Body of pancreas (tissue), 4 donors: ENCODE measurements at places on chromosomes 6 and 20.

GRCh38 chr6:43016176-43016942 lies 2.3 kb downstream of the KLHDC3 start:
- no peak for DNase-seq

GRCh38 chr20:2616634-2617033 lies 35.8 kb upstream of the NOP56 start:
- DNase-seq = no peak

DNA sequence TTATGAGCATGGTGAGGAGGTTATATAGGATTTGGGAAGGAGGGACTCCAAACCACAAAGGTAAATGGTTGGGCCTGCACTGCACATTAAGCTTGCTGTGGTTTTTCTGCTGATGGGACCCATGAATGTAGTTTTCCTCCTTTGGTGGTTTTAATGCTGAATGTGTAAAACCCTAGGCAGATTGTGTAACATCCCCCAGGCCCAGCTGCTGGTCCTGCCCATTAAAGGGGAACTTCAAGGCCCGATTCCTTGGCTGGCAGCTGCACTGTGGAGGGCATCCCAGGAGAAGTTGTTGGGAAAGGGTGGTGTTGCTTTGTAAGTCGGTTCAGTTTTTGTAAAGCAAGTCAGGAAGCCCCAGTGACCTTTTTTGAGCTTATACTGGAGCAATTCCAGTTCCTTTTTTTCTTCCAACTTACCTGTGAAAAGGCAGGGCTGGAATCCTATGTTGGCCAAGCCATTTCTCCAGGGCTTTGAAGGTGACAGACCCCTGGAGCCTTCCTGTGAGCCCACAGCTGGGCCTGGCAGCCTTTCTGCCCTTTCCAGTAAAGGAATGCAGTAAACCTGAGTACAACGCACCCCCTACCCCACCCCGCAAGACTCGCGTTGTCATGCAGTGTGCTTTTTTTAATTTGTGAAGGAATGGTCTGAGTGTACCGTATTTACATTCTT lies 43.1 kb upstream of the NAA20 start:
- DNase-seq = peak; percentile 58

DNA sequence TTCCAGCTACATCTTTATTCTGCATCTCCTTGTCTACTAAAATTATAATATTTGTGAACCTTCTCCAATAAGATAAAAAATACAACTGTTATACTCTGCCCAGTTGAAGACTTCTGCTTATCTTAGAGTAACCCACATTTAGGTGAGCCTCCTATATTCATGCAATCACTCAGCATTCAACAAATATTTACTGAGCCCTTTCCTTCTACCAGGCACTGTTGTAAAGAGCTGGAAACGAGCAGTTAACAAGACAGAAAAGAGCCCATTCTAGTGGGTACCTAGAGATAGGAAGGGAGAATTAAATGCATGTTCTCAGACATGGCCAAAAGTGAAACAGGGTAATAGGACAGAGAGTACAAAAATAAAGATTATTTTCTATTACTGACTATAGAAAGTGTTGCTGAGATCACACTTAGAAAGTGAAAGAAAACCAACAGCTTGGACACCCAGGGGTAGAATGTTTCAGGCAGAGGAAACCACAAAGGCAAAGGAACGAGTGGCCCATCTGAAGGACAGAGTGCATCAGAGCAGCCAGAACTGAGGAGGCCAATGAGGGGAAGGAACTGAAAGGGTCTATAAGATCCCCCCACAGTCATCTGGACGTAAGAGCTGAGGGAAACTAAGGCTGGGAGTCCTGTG lies 50.8 kb upstream of the SMLR1 start:
- no peak for DNase-seq

DNA sequence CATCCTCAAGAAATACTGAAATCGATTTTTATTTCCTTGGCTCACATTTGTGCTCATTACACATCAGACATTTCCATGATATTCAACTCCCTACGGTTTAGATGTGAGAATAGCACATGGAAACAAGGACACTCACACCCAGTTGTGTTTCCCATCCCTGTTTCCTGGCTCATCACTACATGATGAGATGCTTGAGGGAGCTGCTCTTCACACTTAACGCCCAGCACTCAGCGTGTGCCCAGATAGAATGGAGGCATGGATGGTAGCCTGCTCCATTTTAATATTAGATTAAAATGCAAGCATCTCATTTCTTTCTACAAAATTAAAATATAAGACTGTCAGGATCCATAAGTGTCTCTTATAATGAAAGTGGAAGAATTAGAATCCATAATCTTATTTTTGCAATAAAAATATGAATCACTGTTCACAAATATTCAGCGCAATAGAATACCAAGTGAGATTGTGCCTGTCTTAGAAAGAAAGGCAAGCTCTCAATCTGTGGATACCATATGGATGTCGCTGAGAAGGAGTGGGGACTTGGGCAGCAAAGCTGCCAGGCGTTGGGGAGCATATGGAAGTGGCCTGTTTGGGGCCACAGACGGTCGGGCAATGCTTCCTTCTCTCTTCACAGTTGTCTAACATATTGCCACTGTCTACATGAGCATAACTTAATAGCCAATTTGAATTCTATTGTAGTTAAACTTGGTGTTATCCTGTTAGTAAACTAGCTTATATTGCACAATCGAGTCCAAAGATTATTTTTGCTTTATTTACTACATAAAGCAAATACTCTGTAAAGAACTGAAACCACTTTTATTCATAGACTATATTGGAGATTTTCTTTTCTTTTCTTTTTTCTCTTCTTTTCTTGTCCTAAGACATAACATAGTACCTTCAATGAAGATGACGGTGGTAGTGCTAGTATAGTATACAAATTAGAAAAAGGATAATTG lies 206.8 kb upstream of the QKI start:
- no peak for DNase-seq

DNA sequence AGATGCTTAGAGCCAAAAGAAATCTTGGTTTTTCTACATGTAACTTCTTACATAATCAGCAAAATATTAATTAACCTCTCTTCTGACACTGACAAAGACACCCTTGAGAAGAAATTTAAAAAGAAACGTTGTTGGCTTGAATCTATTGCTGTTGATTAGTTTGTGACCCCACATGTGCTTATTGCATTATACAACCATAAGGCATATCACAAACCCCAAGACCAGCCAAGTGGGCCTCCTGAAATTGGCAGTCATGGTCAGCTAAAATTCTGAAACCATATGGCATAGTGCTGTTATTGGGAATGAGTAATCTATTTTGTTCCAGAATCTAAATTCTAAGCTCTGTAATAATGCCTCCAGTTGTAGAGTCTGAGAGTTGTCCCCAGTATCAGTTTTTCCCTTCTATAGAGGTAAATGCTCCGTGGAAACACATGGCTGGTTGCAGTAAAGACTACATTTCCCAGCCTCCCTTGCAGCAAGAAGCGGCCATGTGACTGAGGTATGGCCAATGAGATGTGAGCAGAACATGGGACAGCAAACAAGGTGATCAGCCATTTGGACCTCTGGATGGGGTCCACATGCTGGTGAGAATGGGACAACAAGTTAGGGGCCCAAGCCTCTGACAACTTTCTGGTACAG lies 42.3 kb upstream of the PTPN1 start:
- DNase-seq = peak; percentile 37

GRCh38 chr20:19143890-19144289 lies 68.6 kb upstream of the SLC24A3 start:
- no peak for DNase-seq

DNA sequence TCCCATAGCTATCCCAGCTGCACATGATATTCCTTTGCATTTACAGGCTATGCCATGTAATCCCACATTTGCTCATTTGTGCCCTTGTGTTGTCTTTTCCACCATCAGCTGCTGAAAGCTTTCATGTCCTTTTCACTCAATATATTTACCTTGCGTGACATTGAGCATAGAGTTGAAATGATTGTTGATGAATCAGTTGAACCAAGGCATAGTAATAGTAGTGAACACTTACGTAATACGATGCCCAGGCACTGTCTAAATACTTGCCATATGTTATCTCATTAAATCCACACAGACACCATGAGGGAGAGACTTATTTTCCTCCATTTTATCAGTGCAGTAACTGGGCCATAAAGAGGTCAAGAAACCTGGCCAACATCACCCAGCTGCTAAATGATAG lies 13.1 kb downstream of the RNF8 start:
- DNase-seq = no peak

DNA sequence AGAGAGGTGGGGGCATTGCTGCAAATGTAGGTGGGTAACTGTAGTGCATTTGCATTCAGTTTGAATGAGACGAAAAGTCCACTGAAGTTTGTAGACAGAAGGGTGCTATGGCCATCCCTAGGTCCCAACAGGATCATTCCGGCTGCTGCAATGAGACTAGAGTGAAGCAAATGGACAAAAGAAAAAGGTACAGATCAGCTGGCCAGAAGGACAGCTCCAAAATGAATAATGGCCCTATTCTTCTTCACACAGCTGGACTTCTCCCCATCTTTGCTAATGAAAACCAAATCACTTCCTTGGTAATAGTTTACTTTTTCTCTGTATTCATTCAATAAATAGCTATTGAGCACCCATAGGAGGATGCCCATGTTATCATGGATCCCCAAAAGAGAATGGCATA lies 56.4 kb upstream of the TPD52L1 start:
- no peak for DNase-seq

- no peak for DNase-seq
Observed at GRCh38 chr6:31405996-31406395, 2.6 kb downstream of the MICA start.

GRCh38 chr6:31617010-31617409 lies 2.0 kb downstream of the AIF1 start:
- DNase-seq = no peak

DNA sequence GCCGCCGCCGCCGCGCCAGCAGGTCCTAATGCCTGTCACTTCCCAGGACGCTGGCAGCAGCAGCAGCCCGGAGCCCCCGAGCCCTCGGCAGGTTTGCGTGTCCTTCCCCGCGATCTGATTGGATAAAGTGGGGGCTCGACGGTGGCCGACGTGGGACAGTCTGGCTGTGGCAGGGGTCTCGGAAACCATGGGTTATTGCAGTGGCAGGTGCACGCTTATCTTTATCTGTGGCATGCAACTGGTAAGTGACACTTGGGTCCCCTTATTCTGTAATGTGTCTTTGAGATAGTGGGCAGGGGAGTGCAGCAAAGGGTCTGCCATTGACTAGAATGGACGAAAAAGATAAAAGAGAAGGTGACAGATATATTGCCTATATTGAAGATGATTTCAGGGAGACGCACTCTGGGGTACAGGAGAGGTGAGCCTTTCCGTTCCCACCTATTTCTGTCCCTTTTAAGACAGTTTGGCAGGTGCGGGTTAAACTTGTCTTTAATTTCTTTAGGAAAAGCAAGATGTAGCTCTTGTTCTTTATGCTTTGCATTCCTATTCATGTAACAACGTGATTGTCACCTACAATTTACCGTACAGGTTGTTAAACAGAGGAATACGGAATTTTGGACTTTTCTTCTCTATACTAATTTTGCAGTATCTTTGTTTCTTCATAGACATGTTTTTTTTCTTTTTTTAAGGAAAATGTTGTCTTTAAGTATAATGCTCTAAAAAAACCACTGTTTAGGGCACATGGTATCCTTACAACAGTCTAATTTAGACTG lies 535 bp downstream of the NKAIN2 start:
- DNase-seq = no peak

DNA sequence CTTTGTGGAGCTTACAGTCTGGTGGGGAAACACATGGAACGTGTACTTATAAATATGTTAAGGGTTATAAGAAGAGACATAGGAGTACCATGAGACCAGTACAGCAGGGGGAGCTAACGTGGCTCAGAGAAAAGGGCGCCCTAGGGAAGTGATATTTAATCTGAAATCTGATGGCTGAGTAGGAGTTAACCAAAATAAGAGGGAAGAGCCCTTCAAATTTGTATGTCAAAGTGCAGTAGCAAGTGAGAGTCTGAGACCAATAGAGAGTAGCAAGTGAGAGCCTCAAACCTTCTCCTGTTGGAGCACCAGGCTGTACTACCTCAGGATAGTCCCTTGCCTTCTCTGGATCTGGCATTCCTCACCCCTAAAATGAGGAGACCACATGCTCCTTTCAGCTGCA lies 6.1 kb upstream of the PKIG start:
- DNase-seq = no peak

GRCh38 chr6:36727505-36728021 lies 29.9 kb downstream of the RAB44 start:
- DNase-seq = no peak

DNA sequence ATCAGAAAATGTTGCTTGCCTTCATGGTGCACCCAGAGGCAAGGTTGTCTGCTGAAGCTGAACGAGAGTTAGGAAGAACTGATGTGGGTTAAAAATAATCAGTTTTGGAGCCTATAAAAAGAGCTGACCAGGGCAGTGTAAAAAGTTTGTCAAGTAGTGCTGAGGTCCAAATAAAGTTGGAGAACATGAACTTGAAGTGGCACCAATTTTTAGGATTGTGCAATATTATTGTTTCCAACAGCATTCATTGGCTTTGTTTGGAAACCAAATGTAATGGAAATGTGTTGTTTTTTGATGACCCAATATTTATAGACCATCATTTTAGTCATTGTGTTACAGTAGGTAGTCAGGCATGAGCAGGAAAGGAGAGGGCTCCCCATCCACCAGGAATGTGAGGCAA lies 55.7 kb downstream of the GPR63 start:
- no peak for DNase-seq

- DNase-seq = no peak
Observed at GRCh38 chr6:138454981-138455706, 44.1 kb downstream of the NHSL1 start.

- DNase-seq = no peak
Observed at GRCh38 chr6:99185525-99185924, 163.9 kb downstream of the FAXC start.

DNA sequence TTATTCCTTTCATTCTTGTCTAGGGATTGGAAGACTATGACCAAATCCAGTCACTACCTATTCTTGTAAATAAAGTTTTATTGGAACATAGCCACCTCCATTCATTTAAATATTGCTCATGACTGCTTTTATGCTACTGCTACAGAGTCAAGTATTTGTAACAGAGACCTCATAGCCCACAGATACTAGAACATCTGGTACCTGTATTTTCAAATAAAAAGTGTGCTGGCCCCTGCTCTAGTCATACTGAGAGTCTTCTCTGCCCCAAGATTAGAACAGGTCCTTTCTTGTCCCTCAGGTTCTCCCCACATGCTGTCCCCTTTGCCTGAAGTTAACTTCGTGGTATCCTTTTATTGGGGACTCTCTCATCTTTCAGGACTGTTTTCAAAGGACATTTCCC lies 422.3 kb downstream of the CBLN4 start:
- no peak for DNase-seq

DNA sequence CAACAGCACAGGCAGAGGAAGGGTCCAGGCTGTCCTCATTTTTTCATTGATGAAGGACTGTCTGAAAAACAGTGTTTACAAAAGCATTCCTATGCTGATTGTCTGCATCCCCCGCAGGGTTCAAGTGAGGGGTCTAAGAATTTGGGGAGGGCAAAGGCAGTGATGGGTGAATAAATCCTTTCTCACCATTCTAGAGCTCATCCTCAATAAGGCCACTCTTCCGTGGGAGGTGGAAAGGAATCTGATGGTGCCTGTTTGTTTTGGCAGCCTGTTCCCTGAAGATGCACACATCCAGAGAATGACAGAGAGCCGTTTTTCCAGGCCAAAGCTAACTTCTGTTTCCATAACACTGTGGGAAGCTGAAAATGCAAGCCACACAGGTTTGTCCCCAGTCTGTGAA lies 164.5 kb downstream of the MOXD1 start:
- DNase-seq = no peak

GRCh38 chr6:166678426-166678825 lies 51.4 kb upstream of the RPS6KA2 start:
- peak; percentile 82 for DNase-seq

GRCh38 chr6:89582669-89583325 lies 55.8 kb downstream of the LYRM2 start:
- no peak for DNase-seq
